ENCODE measurements at places on chromosomes 6 and 20.
A peak's percentile ranks its signal among the peaks of the same experiment; 100 is the strongest.

DNA sequence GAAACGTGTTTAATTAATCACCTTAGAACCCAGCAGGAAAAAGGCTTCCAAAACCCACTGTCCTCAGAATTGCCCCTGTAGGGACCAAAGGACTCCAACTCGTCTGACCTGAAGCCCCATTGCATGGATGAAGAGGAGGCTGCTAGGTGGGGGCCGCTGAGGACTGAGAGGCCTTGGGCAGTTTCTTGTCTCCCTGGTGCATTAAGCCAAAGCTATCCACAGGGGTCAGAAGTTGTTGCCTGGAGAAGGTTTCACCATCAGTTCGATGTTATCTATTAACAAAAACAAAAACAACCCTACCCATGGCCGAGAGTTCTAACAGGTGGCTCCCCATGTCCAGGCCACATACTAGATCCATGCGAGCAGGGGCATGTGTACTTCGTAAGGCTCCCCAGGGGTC is 120.9 kb upstream of the CD93 start:
- DNase-seq = no peak

- no peak for DNase-seq
Observed at GRCh38 chr6:112310439-112311125, 36.5 kb upstream of the RFPL4B start.

DNA sequence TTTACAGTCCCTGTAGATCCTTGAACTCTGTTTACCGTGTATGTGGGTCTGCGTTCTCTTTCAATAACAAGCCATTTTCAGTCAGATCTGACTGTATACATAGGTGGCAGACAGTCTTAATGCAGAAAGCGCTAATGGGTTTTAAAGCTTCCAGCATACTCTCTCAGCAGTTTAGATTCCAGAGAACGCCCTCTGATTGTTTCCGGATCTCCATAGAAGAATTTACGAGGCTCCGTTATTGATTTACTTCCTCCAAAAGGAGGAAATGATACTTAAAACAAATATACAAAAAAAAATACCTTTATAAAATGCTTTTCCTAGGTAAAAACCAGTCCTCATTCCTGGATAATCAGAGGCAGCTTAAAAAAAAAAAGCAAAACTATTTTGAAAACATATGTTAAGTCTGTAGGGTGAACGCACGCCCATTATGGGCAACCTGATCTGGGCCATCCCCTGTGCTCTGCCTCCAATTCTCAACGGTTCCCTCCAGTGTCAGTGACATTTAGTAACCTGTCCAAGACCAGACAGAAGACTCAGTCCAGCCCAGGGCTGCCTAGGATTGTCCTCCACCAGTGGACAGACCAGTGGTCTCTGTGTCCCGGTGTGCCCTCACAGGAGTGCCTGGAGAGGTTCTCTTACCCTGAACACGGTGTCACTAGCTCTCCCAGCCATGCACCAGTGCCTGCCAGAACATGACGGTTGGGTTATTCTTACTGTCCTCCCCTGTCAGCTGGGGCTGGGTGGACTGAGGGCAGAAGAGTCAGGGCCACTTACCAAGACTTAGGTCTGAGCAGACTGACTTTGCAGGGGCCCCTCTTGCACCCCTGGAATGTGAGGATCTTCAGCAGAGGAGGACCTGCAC is 217.3 kb downstream of the ARID1B start:
- DNase-seq = no peak

DNA sequence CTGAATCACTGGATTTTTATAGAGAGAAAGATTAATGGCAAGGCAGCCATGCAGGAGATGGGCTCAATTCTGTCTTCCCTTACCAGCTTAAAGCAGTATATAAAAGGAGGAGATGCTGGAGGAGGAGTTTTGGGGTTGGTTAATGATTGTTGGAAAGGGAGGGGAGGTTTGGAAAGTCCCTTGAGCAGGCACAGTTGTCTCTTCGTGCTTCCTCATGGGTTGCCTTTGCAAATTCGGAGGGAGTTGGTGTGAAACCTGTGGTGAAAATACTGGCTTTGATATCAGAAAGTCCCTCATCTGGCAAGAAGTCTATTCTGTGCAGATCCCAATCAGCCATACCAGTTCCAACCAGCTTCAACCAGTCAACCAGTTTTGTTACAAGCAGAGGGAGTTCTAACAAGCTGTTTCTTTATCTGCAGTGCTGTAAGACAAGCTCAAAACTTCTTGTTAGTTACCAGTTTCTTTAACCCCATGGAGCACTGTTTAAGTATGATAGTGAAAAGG is 107.0 kb downstream of the HIVEP1 start:
- no peak for DNase-seq

DNA sequence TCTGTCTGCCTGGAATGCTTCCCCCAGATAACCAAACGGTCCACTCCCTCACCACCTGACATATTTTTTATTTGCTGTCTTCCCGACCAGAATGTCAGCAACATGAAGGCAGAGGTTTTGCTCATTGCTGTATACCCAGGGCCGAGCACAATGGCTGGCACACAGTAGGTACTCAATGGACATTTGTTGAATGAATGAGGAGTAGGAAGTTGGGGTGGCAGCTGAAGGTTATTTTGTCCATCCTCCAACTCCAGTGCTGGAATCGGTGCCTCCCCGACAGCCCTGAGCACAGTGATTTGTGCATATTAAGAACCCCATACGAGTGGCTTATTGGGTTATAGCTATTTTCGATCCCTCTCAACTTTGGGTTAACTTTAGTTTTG is 10.3 kb downstream of the DUSP15 start:
- no peak for DNase-seq

- no peak for DNase-seq
Observed at GRCh38 chr6:142014515-142014914, 118.2 kb upstream of the GJE1 start.

- DNase-seq = no peak
Observed at GRCh38 chr6:5100806-5101205, 15.7 kb downstream of the PPP1R3G start.

DNA sequence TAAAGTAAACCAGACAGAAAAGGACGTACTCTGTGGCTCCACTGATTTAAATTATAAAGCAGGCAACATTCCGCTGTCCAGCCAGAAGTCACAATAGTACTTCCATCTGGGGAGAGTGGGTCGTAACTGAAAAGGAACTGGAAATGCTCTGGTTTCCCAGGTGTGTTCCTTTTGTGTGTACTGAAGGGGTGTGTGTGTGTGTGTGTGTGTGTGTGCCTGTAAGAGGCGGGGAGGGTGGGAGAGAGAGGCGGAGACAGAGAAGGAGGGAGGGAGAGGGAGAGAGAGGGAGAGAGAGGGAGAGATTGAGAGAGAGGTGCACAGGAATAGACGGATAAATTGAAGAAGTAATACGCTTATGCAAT is 178.4 kb upstream of the ZNF184 start:
- DNase-seq = peak; percentile 42

DNA sequence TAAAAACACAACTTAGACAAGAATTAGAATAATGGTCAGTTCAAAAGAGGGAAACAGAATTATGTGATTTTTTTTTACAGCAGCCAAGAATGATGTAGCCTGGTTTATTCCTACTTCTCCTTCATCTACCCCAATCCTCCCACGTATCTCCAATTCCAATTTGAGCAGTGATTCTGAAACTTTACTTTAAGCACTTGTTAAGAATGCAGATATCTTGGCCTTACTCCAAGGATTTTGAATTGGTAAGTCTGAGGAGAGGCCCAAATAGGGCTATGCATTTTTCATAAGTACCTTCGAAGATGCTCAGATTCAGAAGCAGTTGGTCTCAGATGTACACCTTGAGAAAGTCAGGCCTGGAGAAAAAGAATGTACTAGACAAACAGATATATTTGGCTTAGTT is 233.4 kb upstream of the FLRT3 start:
- DNase-seq = no peak

GRCh38 chr6:31834367-31835250 is 7.1 kb downstream of the HSPA1B start:
- peak; percentile 89 for DNase-seq

GRCh38 chr6:44139351-44139743 is 12.0 kb downstream of the TMEM63B start:
- DNase-seq = no peak

DNA sequence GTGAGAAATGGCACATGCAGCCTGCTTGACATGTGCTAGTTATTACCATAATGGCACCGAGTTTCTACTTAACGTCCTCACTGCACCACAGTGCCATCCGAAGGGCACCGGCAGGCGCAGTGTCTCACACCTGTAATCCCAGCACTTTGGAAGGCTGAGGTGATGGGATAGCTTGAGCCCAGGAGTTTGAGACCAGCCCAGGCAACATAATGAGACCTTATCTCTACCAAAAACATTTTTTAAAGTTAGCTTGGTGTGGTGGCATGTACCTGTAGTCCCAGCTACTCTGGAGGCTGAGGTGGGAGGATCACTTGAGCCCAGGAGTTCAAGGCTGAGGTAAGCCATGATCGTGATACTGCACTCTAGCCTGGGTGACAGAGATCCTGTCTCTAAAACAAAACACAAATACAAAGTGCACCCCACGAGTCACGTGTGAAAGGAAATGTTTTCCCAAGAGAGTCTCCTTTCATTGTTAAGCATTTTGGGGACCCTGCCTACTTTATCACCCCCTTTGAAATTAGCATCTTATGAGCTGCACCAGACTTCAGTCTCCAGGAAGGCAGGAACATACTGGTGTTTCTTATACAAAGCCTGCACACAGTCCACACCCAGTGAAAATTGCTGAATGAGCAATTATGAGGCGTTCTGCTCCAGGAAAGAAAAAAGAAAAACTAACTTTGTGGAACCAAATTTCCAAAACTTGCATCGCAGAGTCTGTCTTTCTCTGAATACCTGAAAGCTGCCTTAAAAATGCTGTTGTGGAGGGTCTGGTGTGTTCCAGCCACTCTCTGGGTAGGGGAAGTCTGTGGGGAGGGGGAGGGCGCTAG is 47.1 kb upstream of the FOXQ1 start:
- DNase-seq = no peak

GRCh38 chr6:163136681-163137397 is 277.7 kb upstream of the QKI start:
- no peak for DNase-seq

GRCh38 chr6:41504466-41505121 is 41.6 kb upstream of the FOXP4 start:
- no peak for DNase-seq

DNA sequence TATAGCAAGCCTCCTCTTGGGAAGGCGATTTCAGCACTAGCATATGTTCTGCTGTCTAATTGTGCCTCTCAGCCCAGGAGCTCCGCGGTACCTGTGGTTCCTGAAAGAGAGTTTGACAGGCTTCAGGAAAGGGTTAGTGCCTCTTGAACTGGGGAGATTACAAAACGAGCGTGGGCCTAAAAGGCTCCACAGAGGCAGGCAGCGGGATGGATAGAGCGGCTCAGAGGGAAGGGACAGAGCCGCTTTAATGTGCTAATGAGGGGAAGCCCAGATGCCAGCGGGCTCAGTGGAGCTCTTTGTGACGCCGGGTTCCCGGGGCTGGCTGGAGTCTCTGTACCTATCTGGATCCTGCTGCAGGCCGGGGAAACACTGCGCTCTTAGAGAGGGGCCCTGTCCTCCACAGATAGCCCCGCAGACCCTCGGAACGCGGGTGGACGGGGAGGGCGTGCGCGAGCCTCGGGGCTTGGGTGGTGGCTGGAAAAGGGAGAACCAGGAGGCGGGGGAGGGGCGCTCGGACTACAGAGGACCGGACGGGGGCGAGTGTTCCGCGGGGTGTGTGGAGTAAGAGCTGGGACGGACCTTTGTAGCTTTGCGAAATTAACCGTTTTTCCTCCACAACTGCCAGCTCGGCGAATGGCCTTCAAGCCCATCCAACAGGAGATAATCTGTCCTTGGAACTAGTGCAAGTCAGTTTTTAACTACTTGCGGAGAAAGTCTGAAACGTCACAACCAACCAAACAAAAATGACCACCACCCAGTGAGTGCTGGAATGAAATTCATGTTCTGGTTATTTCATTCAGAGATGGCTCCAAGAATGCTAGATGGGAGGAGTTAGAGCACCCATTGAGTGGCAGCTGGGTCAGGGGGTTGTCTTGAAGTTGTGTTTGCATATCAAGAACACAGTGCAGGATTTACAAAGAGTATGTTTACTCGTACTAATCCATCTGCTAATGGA is 13.0 kb downstream of the SLC35F1 start:
- no peak for DNase-seq

DNA sequence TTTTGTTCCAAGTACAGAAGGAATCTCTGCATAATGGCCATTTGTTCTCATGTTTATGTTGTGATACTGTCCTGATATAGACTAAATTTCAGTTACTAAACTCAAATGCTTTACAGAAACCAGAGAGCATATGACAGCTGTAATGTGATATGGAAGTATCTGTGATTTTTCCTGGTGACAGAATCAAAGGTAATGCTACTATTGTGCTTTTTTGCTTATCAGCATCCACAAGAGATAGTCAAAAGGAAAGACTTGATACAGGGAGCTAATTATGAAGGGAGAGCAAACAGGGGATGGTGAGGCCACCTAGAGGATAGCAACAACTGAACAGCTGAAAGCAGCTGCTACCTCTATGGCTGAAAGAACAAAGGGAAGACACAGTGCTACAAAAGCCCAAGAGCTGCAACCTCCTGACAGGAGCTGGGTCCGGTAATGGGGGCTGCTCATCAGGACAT is 181.4 kb downstream of the PHF3 start:
- DNase-seq = no peak

DNA sequence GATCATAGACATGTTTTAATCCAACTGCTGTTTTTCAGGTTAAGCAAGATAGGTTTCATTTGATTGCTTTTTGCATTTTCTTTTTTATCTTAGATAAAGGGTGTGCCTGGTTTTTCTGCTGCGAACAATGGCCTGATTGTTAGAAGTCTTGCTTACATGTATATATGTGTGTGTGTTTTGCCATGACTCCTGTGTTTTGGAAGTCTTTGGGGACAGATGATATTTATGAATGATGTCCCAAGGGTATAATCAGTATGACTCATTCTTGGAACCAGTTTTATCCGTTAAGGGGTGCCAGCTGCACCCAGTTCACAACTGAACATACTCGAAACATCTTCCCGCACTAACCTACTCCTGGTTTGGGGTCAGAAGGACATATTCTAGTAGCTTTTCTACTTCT is 230.1 kb upstream of the SUPT3H start:
- no peak for DNase-seq

- DNase-seq = no peak
Observed at GRCh38 chr6:128754658-128755256, 128.2 kb upstream of the LAMA2 start.

DNA sequence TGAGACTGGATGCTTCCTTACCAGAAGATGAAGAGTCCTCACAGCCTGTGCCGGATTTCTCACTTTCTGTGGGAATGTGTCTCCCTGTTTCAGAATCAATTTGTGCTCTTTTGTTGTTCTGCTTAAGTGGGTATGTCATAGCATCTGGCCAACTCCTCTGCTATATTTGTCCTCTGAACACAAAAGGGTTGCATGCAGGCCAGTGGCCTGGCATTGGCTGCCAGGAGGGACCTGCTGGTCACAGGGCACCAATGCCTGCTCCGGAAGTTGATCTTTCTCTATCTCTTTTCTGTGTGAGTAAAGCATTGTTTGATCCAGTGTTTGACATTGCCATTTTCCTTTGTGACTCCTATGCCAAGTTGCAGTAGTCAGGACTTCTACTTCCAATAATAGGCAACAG is 47.8 kb downstream of the JARID2 start:
- no peak for DNase-seq

Data from cerebellar cortex (tissue), 1 donor.